SK-N-SH treated with all-trans-retinoic acid at 6 μM for 48 hours (cell line): ENCODE measurements at places on chromosomes 7 and 10.

DNA sequence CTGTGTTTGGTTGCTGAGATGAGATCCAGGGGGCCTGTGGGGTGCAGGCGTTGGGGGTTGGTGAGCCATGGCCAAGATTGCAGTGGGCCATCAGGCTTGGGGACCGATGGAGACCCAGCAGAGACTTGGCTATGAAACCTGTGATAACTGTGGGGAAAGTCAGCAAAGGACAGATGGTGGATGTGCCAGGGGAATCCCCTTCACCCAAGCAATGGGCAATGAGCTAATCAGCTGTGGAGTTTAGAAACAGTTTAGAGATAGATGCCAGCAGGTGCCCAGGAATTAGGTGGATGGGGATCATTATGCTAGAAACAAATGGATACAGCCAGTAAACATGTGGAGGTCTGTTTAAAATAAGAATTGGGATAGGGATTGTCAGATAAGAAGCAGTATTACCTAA, 151.4 kb upstream of the FERD3L start:
- no peak for ATAC-seq

- ATAC-seq, result no peak
Measured at GRCh38 chr10:86992929-86993328, 24.6 kb downstream of the ADIRF start.

DNA sequence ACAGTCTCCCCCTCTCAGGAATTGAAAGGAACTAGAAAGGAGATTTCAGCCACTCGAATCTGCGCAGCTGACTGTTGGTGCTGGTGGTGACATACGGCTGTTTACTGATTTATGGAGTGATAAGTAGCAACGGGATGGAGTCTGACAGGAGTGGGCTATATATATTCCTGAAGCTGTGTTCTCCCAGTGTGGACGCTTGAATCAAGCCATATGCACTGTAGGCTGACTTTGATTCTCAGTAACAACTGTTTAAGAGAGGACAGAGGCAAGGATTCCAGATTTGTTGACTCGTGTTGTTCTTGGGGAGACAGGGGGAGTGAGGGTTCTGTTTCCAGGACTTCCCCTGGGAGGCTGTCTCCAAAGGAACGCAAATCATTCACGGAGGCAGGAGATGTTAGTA, 260.1 kb upstream of the AUTS2 start:
- ATAC-seq, result no peak

GRCh38 chr10:129771576-129771975, 192.5 kb downstream of the EBF3 start:
- ATAC-seq, result no peak

GRCh38 chr7:147809786-147810185, 780.8 kb upstream of the C7orf33 start:
- peak; percentile 82 for ATAC-seq

DNA sequence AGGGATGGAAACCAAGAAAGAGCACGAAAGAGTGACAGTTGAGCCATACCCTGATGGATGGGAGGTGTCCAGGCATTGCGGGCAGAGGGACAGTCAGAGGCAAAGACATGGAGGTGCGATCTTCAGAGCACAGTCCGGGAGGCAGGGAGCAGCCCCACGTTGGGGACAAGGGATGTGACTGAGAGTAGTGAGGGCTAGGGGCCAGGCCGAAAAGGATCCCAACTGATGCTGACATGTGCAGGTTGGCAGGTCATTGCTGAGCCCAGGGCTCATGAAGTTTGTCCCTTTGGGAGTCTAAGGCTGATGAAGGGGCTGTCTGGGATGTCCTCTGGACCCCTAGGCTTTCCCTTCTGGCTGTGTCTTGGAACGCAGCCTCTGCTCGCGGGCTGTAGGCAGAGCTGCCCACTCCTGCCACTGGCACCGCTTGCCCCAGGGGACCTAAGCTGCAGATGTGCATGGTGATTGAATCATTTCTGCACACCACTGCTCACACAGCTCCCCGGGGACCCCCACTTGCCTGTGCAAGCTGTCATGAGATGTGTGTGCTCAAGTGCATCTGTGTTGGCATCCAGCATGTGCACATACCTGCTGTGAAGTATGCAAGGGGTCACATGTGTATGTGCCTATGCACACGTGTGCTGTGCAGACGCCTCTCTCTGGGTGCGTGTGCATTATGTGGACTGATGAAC, 125.1 kb downstream of the ZMIZ1 start:
- ATAC-seq, result no peak

DNA sequence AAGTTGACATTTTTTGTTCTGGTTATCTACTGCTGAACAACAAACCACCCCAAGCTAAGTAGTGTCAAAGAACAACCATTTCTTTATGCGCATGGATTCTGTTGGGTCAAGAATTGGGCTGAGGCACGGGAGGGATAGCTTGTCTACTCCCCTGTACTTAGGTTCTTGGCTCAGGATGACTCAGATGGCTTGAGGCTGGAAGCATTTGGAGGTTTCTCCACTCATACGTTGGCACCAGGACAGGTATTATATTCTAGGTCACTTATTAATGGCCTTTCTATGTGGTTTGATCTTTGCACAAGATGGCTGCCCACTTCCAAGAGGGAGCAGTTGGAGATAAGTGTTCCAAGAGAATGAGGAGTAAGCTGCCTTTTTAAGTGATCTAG, 11.8 kb upstream of the TFAM start:
- ATAC-seq, result no peak

GRCh38 chr7:18369011-18369410, 126.5 kb upstream of the HDAC9 start:
- ATAC-seq, result no peak

- peak; percentile 36; the same call in 1 of the 3 replicates for ATAC-seq
Measured at GRCh38 chr7:41858201-41858600, 155.3 kb upstream of the INHBA start.

GRCh38 chr7:158357898-158358821, 229.5 kb downstream of the PTPRN2 start:
- ATAC-seq, result no peak

GRCh38 chr10:13528875-13529713, at the start of gene BEND7:
TSS of gene BEND7 (minus strand) at chr10:13529014. CDS start at chr10:13528533, 481 bp downstream.
- peak; percentile 64 for ATAC-seq

- no peak for ATAC-seq
Measured at GRCh38 chr10:5800782-5801181, 12.5 kb downstream of the GDI2 start.

- ATAC-seq, result no peak
Measured at GRCh38 chr7:30992414-30992813, 28.7 kb downstream of the GHRHR start.

GRCh38 chr10:112728997-112729396, 221.1 kb upstream of the TCF7L2 start:
- no peak for ATAC-seq

DNA sequence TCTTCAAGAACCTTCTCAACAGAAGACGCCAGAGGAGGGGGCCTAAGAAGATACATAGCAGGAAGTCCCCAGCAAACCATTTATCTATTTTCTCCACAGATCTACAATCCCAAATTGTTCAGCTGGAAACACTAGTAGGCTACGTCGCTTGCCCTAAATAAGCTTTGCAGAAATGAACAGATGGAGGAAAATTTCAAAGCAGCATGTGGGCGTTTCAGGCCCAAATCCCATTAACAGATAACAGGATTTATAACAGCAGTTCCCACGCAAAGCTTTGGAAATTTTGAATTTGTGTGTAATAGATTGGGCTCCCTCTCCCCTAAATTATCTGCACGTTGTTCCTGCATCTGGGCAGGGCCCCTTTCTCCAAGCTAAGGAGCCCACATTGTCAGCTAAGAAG, 60.6 kb upstream of the FRMD4A start:
- ATAC-seq, result no peak

DNA sequence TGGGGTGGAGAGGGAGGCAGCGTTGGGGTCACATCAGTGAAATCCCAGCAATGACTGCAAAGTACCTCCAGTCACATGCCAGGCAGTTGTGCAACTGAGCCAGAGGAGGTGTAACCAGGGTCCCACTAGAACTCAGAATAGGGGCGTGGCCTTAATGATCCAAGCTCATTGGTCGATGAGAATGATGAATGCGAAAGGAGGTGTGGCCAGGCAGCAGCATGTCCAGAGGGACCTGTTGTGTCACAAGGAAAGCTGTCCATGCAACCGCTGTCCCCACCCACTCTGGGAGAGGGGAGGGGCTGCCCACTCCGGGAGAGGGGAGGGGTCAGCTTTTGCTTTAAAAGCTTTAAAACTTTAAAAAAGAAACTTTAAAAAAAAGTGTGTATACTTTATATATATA, 25.3 kb upstream of the MTPAP start:
- no peak for ATAC-seq

- no peak for ATAC-seq
Measured at GRCh38 chr10:32929634-32930033, 28.4 kb downstream of the ITGB1 start.

DNA sequence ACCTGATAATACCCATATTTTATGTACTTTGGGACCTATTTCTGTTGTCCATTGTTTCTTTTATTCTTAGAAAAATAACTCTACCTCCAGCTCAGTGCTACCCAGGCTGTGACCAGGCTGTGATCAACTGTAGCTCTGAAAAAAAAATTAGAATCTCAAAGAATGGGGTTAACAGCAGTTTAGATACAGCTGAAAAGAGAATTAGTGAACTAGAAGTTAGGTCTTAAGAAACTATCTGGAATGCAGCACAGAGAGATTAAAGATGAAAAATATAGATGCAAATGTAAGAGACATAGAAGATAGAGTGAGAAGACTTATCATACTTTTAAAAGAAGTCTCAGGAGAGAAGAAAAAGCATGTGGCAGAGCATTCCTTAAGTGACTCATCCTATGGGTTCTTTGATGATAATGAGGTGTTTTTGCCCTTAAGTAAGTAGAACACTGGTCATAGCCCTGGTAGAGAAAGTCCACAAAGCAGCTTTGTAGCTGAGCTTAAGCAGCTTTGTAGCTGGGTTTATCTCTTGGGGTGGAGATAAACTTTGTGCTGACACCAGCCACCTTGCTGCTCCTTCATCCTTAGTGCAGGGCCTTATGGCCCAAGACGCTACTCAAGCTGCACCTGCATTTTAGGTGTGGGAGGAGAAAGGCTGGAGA, 27.3 kb upstream of the SFRP5 start:
- ATAC-seq, result no peak

DNA sequence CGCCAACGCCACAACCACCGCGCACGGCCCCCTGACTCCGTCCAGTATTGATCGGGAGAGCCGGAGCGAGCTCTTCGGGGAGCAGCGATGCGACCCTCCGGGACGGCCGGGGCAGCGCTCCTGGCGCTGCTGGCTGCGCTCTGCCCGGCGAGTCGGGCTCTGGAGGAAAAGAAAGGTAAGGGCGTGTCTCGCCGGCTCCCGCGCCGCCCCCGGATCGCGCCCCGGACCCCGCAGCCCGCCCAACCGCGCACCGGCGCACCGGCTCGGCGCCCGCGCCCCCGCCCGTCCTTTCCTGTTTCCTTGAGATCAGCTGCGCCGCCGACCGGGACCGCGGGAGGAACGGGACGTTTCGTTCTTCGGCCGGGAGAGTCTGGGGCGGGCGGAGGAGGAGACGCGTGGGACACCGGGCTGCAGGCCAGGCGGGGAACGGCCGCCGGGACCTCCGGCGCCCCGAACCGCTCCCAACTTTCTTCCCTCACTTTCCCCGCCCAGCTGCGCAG, 424 bp downstream of the EGFR start:
- peak; percentile 36 for ATAC-seq

DNA sequence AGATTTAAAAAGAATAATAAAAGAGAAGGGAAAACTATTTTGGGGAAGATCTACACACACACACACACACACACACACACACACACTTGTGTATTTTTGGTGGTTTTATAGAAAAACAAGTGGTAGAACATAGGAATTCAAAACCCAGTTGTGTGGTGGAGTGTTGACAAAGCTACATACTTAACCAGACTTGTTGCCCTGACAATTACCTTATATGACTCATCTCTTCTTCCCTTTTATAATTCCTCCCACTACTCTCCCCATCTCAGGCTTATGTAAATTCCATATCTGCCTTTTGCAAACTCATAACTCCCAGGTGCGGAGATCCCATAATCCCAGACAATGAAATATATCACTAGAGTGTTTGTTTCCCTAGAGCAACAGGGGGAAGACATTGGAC, 873.7 kb downstream of the NXPH1 start:
- ATAC-seq, result no peak

- ATAC-seq, result peak; percentile 48
Measured at GRCh38 chr7:127652333-127653248, 597 bp downstream of the SND1 start.

DNA sequence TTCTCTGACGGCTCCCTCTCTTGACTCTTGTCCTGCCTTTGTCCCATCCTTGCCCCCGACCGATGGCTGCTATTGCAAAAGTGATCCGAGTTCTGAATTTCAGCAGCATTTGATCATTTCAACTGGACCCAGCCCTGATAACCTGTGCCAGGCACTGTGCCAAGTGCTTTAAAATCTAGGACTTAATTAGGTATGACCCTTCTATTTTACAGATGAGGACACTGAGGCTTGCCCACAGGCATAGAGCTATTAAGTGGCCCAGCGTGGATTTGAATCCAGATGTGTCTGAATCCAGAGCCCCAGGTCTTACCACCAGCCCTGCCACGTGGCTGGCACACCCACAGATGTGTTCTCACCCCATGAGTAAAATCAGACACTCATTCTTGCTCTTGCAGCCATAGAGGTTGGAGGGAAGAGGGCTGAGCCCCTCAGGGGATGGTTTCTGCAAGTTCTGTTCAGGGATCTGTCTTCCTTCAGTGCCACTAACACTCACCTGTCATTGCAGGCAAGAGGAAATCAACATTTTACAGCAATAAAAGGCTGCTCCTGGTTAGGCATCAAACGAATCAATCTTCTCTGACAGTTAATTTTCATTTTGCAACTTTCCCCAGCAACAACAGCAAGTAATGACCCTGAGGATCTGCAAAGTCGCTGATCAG, 101.2 kb downstream of the GRID1 start:
- ATAC-seq, result no peak

GRCh38 chr7:30727061-30727945, 24.6 kb upstream of the INMT start:
- ATAC-seq, result peak; percentile 31; the same call in 2 of the 3 replicates

GRCh38 chr7:91789086-91789485, 91.4 kb downstream of the MTERF1 start:
- ATAC-seq, result no peak

GRCh38 chr7:91239171-91239604, 25.0 kb upstream of the FZD1 start:
- ATAC-seq, result peak; percentile 29; the same call in 2 of the 3 replicates

GRCh38 chr10:120336911-120337540, 120.0 kb upstream of the PLPP4 start:
- peak; percentile 62 for ATAC-seq

DNA sequence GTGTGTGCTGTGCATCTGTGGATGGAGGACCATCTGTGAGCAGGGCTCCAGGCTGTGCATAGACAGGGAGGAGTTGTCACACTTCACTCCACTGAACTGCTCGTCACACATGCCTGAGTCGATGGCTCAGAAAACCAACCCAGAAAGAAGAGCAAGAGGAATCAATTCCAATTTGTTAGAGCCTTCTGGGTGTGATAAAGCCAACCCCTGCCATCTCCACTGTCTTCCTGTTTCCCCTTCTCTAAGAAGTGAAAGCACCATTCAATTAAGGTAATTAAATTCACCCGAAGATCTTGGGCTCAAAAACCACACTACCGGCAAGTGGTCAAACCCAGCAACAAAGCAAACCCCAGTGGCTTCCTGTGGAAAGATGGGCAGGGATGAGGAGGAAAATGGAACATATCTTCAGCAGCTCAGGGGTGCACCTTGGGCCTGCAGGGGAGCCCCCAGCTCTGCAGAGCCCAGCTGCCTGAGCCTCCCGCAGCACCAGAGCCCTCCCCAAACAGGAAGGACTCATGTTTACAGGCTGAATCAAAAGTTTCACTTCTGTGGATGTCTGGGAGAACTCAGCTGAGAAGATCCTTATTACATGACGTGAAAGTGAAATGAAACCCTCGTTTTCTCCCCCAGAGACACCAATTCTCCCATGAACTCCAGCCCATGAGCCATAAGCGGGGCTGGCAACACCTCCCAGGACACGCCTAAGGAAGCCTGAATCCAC, 10.9 kb downstream of the C10orf71 start:
- ATAC-seq, result no peak
